ENCODE measurements at places on chromosomes 2 and 18.

DNA sequence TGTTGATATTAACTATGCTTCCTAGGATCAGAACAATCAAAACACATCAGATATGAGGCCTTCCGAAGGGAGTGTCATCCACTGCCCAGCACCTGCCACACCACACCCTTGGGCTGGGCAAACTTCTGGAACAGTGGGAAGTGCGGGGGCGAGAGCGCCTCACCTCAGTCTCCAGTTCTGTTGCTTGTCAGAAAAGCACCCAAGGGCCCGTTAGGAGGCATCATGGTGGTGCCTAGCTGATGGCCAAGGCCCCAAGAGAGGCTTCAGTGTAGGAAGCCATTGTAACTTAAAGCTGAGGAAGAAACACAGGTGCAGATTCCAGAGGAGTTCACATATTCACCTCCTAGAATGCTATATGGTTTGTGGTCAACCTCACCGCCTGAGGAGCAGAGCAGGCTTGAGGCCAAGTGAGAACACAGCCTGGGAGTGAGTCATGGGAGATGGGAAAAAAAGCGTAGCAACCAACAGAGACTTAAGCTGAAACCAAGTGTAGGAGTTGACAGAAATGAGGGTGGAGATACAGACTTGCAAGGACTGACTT, 85.1 kb upstream of the ATL2 start:
- DNase-seq = peak; percentile 26

- DNase-seq = peak; percentile 70
Observed at GRCh38 chr2:108215794-108216211, 24.0 kb upstream of the SULT1C3 start.

DNA sequence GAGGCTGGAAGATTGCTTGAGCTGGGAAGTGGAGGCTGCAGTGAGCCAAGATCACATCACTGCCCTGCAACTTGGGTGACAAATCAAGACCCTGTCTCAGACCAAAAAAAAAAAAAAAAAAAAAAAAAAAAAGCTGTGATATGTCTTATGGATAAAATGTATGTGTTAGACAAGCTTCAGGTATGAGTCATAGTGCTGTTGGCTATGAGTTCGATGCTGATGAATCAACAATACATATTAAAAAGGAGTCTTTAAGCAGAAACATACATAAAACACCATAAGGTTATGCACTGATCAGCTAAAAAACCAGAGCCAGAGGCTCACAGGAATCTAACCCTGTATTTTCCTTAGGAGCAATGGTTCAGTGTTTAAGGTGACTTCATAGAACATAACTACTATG, 332.3 kb downstream of the NCKAP5 start:
- no peak for DNase-seq

GRCh38 chr2:109663721-109664120, 49.6 kb downstream of the SOWAHC start:
- DNase-seq = no peak

- peak; percentile 87 for DNase-seq
Observed at GRCh38 chr2:144596073-144596871, 76.4 kb upstream of the ZEB2 start.

DNA sequence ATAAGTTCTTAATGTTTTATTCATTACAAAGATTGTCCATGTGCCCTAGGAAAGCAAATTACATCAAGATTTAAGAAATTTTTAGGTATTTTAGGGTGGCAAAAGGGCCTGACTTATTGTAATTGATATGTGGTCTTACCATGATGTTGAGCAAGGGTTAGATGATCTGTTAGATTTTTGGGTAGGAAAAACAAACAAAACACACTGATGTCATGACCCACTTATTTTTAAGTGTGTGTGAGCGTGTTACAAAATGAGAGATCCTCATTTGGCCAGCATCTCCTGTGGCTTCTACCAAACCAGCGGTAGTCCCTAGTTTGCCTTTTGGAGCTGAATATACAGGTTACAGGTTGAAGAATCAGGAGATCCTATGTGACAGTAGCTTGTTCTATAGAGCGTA, 89.8 kb upstream of the ITGB6 start:
- no peak for DNase-seq

- DNase-seq = no peak
Observed at GRCh38 chr2:173747035-173747434, 218.1 kb downstream of the SP3 start.

DNA sequence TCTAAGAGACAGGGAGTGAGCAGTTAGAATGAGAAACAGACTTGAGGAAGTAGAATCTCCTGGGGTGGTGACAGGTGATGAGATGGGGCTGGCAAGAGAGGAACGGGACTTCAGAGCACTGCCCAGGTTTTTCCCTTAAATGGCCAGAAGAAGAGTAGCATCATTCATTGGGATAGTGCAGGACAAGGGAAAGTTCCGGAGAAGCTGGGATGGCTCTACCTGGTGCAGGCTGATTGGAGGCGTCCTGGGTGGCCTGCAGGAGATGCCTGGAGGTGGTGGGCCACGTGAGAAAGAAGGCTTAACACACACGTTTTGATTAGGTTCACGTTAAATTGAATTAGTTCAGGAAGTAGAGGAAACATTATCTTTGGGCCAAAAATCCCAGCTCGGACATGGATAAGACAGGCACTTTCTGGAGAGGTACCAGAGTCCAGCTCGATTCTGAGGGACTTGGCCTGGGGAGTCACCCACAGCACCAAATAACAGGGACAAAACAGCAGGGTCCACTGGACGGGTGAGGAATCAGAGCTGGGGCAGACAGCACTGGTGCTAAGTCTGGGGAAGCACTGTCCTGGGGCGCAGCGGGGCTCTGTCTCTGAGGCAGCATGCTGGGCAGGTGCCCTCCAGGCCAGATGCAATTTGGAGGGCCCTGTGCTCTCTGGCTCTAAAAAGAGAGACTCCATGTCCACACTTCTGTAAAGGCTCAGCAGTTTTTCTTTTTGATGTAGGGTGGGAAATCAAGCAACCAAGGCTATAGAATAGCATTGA, 512.3 kb upstream of the RAB6C start:
- DNase-seq = no peak

- no peak for DNase-seq
Observed at GRCh38 chr2:207184348-207184747, 18.6 kb upstream of the KLF7 start.

- DNase-seq = no peak
Observed at GRCh38 chr2:138424436-138425140, 77.0 kb upstream of the SPOPL start.

DNA sequence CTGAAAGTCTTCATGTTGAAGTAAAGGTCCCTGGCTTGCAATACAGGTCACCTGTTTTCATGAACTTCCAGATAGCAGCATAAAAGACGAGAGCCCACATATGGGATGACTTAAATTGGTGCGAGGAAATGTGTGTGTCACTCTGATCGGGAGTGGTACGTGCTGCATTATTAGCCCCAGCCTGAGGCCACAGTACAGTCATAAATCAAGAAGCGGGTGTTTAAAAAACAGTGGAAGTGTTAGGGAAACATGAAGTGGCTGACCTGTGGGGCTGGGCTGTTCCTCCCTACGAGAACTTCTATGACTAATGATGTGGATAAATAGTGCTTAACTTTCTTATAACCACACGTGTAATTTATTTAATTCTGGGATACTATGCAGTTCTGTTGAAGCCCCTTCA, 24.4 kb downstream of the RDH14 start:
- no peak for DNase-seq

- no peak for DNase-seq
Observed at GRCh38 chr2:75549401-75550253, 11.1 kb downstream of the EVA1A start.

- no peak for DNase-seq
Observed at GRCh38 chr2:66704786-66705185, 269.9 kb downstream of the MEIS1 start.

DNA sequence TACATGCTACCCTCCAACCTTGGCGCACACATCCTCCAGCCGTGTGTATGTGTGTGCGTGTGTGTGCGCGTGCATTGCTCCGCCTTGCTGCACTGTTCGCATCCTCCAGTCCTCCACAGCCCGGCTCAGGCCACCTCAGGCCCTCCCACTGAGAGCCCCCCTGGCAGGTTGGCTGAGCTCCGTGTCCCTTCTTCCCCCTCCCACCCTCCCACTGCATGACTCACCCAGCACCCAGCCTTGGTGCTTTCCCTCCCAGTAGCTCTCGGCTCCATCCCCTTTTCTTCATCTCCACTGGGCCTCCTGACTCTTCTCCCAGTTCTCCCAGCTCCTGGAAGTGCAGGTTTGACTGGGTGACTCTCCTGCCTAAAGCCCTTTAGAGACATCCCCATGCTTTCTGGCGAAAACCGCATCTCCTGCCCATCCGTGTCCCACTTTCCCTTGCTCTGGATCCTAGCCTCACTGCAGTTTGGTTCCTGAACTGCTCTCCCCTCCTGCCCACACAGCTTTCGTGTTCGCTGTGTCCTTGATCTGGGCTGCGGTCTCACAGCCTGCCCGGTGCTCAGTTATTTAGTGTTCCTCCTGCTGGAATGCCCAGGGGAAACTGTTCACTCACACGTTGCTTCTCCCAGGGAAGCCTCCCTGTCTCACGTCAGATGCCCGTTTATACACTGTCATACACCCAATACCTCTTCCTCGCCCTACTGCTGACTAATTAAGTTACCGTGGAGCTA, 4.9 kb downstream of the TMEM177 start:
- no peak for DNase-seq

- no peak for DNase-seq
Observed at GRCh38 chr2:107694667-107695066, 132.0 kb upstream of the RGPD4 start.

DNA sequence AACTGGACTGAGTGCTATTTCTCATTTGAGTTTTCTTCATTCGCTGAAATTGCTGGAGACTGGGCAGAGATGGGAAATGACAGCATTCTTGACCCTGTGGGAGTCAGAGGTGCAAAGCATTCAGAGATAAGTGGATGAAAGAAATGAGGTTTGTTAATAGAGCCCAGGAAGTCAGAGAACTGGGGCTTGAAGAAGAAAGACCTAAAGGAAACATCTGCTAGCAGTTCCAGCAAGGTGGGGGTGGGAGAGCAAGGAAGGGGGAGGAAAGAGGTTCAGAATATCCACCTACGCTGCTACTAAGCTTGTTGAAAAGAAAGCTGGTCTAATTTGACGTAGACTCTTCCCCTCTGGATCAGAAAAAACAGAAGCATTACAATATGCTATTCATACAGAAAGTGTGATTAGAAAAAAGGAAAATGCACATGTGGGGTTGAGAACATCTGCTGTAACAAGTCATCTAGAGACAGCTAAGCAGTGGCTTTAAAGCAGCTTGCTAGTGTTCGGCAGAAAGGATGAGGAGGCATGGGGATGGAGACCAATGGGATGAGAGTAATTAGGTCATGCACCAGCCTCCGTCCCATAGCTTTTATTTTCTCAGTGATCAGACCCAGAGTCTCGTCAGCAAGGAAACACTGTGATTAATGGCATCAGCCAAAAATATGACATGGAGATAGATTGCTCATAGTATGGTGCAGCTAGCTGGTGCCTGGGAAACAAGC, 29.7 kb downstream of the NAB1 start:
- DNase-seq = peak; percentile 31

DNA sequence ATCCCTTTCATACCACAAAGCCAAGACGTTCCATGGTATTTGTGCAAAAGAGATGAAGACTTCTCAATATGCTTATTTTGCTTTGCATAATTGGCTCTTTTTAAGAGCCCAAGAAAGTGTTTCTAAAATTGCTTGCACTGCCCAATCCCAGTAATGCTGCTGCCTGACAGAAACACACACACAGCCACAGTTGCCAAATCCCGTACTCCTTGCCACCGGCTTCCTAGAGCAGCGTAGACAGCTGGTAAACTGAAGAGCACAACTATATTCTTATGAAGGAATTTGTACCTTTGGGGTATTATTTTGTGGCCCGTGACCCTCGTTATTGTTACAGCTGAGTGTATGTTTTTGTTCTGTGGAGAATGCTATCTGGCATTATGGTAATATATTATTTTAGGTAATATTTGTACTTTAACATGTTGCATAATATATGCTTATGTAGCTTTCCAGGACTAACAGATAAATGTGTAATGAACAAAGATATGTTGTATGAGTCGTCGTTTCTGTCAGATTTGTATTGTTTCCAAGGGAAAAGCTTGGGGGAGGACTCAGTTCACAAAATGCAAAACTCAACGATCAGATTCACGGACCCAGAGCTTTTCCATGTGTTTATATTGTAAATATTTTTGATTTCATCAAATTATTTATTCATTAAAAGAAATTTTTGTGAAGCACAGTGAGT, 202.9 kb upstream of the RAB12 start:
- DNase-seq = no peak

DNA sequence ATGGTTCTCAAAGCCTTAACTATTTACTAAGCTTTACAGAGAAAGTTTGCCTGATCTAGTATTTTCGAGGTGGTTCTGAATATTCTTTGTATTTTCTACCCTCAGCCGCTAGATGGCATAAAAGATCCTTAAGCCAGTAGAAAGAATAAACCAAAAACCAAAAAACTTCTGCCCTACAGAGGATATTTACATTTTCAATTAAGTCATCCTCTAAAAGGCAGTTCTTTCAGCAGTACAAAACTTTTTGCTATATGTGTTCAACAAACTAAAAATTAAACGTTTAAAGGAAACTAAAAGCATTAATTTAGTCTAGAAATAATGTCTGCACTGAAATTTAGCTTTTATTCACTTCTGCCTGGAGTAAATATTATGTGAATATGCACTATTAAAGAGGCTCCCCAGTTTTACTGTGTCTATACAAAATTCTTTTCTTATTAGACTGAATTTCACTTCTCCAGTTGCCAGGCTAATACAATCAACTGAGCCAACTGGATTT, 297.5 kb downstream of the PIEZO2 start:
- peak; percentile 90 for DNase-seq

DNA sequence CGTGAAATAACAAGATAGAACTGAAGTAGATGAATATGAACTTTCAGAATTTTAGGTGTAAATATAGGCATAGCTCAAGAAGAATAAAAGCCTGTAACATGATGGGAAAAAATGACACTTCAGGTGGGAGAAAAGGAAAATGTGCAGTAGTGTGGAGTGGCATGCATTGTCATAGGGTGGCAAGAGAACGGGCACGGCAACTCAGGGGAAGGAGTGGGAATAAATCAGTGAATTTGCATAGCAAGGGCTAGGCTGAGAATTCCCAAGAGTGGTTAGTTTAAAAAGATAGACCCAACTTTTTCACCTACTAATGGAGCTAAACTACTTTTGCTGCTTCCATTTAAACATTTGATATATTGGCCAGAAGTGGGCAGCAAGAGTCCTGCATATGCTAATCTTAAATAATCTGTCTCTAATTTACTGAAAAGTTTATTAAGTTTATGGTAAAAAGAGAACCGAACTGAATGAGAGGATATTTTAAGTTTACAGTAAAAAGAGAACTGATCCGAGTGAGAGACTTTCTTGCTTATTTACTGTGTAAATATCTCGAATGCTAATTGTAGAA, 228.1 kb downstream of the CTNNA2 start:
- DNase-seq = no peak

DNA sequence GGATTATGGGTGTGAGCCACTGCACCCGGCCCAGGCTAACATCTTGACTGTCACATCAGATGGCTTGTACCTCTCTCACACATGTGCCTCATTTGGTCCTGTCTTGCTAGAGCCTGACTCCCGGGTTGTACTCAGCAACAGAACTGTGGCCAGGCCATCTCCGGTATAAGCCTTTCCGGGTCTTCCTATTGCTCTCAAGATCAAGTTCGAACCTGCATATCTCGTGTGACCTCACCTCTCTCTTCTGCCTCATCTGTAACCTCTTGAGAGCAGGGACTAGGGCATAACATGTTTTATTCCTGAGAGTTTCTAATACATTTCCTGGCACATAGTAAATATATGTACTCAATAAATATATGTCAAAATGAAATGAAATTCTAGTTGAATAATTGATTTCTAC, 114.0 kb downstream of the ACAA2 start:
- DNase-seq = no peak
